Caki2 (cell line): ENCODE measurements at places on chromosomes 6 and 20. TPM values are rescaled to one million over a fixed set of nuclear protein-coding genes. Genes with fewer than 3 reads are reported as not detected.

The LGSN gene
- not detected in 2 replicates for total RNA-seq

The PGC gene
- 5.8 TPM in 1 of 2 replicates, not detected in the other for total RNA-seq

The CBLN4 gene
- not detected in 2 replicates for total RNA-seq

The CGA gene
- total RNA-seq, result not detected in 2 replicates

The ECI2 gene
- 74.5 and 81.0 TPM in 2 replicates for total RNA-seq

The CCDC28A gene
- 31.0 and 37.5 TPM in 2 replicates for total RNA-seq

The MBOAT1 gene
- total RNA-seq, result 13.3 and 14.7 TPM in 2 replicates

The TFAP2D gene
- total RNA-seq, result not detected in 2 replicates

The HSPA12B gene
- total RNA-seq, result not detected in 2 replicates

The CCDC170 gene
- not detected in 2 replicates for total RNA-seq

The ESR1 gene
- not detected in 2 replicates for total RNA-seq

The KCNQ5 gene
- 0.27 and 0.52 TPM in 2 replicates for total RNA-seq

The IL17A gene
- not detected in 2 replicates for total RNA-seq

The FOXF2 gene
- 6.8 and 14.1 TPM in 2 replicates for total RNA-seq

The SYNDIG1 gene
- 0.09 and 0.44 TPM in 2 replicates for total RNA-seq

The GSTA2 gene
- not detected in 2 replicates for total RNA-seq

The GABRR2 gene
- not detected in 2 replicates for total RNA-seq

The PHACTR1 gene
- not detected in 2 replicates for total RNA-seq

The SOX12 gene
- 4.2 and 9.4 TPM in 2 replicates for total RNA-seq

The OPRM1 gene
- total RNA-seq, result not detected in 2 replicates

The JPH2 gene
- total RNA-seq, result 0.57 TPM in 1 of 2 replicates, not detected in the other

The RHAG gene
- not detected in 2 replicates for total RNA-seq

The CDS2 gene
- 18.3 and 26.2 TPM in 2 replicates for total RNA-seq
